ENCODE measurements at places on chromosomes 5 and 9. TPM values are rescaled to one million over a fixed set of nuclear protein-coding genes. Genes with fewer than 3 reads are reported as not detected.

DNA sequence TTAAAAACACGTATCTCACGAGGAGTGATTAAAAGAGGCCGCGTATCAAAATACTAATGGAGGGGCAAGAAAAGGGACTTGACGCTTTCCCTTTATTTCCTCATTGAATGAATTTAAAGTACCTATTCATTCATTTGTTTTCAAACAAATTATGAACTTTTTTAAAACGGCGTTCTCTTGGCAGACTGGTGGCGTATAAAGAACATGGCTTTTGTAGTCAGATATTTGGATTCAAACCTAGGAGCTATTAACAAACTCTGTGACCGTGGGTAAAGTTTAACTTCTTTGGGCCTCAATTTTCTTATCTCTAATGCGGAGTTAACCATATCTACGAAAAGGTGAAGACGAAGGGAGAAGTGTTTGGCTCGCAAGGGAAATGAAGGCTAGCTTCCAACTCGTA, 876 bp downstream of the CAAP1 start:
- no peak for DNase-seq

Gene CCL21
- total RNA-seq, result 18.7 TPM

Gene CMYA5
- 0.55 TPM for total RNA-seq

GRCh38 chr9:3699883-3700282, 174.1 kb upstream of the RFX3 start:
- DNase-seq, result no peak

Gene CAMK4
- 2.0 TPM for total RNA-seq

DNA sequence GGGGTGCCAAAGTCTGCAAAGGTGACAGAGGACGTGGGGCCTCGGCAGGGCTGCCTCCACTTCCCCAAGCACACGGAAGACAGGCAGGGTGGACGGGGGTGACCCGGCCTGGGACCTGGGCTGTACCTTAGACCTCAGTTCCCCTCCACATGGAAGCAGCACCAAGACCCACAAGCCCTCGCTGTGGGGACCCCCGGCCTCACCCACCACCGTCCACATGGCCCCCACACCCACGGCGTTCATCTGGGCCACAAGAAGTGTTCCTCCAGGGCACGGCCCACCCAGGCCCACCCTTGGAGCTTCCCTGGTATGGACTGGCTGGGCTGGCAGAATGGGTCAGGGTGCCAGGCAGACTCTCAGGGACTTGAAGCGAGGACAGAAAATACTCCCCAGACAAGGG, 45.8 kb upstream of the NKD2 start:
- no peak for DNase-seq

DNA sequence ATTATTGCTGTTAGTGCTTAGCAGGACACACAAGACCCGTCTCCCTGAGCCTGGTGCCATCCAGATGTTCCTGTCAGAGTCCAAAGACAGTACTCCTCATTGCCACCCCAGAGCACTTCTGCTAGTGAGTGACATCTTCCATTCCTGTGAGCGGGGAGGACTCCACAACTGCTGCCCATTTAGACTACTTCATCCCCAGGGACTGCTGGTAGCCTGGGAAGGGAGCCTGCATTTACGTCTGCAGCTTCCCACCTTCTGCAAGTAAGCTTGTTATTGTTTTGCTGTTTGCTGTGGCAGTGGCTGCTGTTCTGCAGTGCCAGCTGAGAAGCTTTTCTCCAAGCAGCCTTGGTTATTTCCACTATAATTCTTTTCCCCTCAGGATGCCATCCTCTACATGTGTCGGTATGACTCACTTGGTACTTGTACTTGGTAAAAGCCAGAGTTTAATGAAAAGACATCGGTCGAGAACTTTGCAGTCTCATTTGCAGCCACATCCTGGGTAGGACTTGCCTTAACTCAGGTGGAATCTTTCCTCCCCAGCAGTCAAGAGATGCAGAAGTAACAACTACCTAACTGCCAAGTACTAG, 10.6 kb upstream of the MAP1B start:
- no peak for DNase-seq

GRCh38 chr9:123081824-123082223, 48.4 kb downstream of the GPR21 start:
- peak; percentile 37 for DNase-seq

Gene WDR38
- not detected for total RNA-seq

- peak; percentile 75 for DNase-seq
Observed at GRCh38 chr5:78771260-78772205, 123.0 kb upstream of the LHFPL2 start.

Gene F2RL2
- total RNA-seq, result 0.17 TPM

GRCh38 chr9:6199596-6199995, 16.0 kb upstream of the IL33 start:
- DNase-seq, result no peak

Gene POU5F2
- 2.3 TPM for total RNA-seq

Gene IRX2
- total RNA-seq, result 0.51 TPM

DNA sequence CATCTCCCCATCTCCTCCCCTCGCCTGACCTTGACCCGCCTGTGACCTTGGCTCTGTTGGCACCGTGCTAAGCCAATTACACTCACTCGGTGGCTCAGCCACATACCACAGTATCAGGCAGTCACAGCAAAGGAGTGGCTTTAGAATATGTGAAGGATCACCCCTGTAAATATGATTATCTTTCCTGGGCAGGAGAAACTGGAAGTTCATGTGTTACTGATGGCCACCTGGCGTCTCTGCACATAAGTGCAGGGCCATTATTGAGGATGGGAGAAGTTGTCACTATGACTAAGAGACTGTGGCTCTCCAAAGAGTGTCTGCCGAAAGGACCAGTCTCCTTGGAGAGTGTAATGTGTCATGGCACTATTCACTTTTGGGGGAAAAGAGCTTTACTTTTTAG, 116.9 kb upstream of the S1PR3 start:
- DNase-seq, result no peak

Gene PCDHB10
- 0.35 TPM for total RNA-seq

DNA sequence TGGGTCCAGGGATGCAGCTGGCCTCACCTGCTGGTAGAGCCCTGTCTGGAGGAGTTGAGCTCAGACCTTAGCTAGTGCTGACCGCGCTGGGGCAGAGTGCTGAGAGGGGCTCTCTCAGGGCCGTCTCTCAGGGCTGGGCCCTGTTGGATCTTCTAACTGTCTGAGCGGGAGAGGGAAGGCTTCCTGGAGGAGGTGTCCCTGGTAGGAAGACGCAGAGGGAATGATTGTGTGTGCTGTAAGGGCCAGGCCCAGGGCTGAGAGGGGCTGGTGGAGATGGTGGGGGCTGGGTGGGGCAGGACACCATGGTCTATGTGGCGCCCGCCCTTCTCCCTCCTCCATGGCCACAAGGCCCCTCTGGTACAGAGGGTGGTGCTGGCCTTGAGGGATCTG, 55.0 kb downstream of the RXRA start:
- no peak for DNase-seq

Gene IFNA13
- total RNA-seq, result not detected

Gene GFPT2
- 1.3 TPM for total RNA-seq

DNA sequence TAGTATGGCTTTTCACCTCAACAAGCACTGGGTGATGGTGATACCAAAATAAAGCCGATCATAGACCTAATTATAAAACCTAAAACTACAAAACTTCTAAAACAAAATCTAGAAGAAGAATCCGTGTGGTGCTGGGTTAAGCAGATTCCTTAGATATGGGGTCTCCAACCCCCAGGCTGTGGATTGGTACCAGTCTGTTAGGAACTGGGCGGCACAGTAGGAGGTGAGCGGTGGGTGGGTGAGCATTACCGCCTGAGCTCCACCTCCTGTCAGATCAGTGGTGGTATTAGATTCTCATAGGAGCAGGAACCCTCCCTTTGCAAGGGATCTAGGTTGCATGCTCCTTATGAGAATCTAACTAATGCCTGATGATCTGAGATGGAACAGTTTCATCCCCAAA, 33.2 kb downstream of the MRPS27 start:
- no peak for DNase-seq

Gene ROPN1L
- not detected for total RNA-seq

DNA sequence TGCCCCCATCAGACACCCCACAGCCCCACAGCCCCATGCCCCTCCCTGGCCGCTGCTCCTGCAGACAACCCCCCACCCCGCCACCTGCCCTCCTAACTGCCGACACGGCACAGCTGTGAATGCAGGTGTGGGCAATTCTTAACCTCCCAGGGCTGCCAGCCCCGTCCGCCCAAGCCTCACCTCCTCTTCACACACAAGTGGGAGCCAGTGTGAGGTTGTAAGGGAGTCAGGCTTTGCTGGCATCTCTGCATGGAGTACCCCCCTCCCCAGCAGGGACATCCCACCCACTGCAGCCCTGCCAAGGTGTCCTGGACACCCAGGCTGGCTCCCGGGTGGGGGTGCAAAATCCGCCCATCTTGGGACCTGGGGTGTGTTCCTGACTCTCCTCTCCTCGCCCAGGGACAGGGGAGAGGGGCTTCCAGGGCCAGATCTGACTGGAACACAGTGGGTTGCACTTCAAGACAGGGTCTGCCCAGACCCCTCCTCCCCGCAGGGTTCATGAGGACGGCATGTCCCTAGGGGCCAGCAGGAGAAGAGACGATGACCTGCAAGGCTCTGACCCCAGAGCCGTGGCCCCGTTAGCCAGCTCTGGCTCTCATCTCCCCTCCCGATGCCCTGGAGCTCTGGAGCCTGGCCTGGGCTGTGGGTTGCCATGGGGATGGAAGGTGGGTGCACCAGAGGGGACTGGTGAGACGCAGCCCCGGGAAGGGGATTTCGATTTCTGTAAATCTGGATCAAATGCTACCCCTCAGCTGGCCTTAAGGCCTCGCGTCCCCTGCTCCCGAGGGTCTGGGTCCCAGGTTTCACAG, 34.4 kb downstream of the SARDH start:
- peak; percentile 20 for DNase-seq

- no peak for DNase-seq
Observed at GRCh38 chr5:138489683-138490061, 24.4 kb downstream of the EGR1 start.

Gene ADGRD2
- not detected for total RNA-seq

- DNase-seq, result no peak
Observed at GRCh38 chr5:3191585-3191984, 404.0 kb upstream of the IRX1 start.

- no peak for DNase-seq
Observed at GRCh38 chr5:102998224-102998623, 121.7 kb downstream of the GIN1 start.

Gene CARTPT
- total RNA-seq, result 14.0 TPM

GRCh38 chr5:128350705-128351104, 187.3 kb downstream of the FBN2 start:
- DNase-seq, result no peak

GRCh38 chr9:90839183-90839728, 37.6 kb downstream of the SYK start:
- no peak for DNase-seq

GRCh38 chr9:87109851-87110250, 162.5 kb upstream of the GAS1 start:
- no peak for DNase-seq

GRCh38 chr5:38483805-38484398, 72.5 kb downstream of the LIFR start:
- DNase-seq, result no peak

Gene ROR2
- 56.0 TPM for total RNA-seq

DNA sequence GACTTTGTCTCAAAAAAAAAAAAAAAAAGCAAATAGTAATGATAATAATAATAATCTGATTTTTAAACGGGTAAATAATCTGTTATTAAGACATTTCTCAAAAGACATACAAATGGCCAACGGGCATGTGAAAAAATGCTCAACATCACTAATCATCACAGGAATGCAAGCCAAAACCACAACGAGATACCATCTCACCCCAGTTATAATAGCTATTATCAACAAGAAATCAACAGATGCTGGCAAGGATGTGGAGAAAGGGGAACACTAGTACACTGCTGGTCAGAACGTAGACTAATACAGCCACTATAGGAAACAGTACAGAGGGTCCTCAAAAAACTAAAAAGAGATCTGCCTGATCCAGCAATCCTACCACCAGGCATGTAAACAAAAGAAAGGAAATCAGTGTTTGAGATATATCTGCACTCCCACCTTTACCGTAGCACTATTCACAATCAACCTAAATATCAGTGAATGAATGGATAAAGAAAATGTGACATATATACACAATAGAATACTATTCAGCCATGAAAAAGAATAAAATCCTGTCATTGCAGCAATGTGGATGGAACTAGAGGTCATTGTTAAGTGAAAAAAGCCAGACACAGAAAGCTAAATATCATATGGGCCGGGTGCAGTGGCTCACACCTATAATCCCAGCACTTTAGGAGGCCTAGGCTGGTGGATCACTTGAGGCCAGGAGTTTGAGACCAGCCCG, 24.9 kb downstream of the VAV2 start:
- no peak for DNase-seq

Gene RLN1
- 0.41 TPM for total RNA-seq

GRCh38 chr9:127783111-127784008, 2.5 kb upstream of the CDK9 start:
- peak; percentile 60 for DNase-seq

DNA sequence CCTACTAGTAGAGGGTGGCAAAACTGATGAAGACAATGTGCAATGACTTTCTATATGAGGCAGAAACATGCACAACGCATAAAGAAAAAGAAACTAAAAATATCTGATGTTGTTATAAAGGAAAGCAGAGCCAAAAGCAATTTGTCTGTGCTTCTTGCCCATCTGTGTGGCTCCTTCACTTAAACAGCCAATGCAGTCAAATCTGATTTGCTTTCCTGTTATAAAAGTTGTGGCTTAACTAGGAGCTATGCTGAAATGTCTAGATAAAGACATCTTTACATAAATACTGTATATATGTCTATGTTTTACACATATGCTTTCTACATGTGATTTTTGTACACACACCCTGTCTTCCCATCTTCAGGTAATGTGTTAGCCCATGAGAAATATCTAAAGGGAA, 508.2 kb downstream of the CETN3 start:
- no peak for DNase-seq

DNA sequence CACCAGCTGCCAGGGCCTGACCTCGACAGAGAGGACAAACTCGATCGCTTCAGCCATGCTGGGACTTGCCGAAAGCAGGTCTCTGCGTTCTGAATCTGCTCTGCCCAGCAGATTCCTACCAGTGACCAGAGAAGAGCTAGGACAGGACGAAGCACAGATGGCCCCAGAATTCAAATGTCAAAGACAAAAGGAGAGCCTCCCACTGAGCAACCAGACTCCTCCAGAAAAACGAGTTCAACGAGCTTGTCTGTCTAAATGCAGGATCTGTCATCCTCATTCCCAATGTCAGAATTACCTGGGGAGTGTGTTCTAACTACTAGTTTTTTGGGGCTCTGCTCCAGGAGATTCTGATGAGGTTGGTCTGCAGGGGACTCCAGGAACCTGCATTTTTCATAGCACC, 13.4 kb downstream of the AK8 start:
- DNase-seq, result no peak

- no peak for DNase-seq
Observed at GRCh38 chr9:104780796-104781395, 17.0 kb downstream of the NIPSNAP3B start.

DNA sequence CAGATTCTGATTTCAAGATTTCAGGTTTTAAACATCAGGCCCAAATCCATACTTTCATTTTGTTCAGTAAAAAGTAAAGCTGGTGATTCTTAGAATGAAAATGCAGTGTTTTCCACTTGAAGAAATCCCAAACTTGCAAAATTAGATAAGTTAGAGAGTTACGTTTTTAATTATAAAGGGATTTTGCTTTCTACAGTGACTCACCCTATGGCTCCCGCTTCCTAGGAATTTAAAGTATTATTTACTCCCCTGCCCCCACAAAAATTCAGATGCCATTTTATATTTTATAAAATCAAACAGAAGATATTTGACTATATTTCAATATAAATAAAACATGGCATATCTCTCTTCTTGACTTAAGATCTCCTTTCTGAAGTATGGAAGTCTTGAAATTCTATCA, 402.9 kb downstream of the ZSWIM6 start:
- no peak for DNase-seq

GRCh38 chr5:127418974-127419682, 98.3 kb upstream of the PRRC1 start:
- DNase-seq, result no peak

Gene CCDC69
- total RNA-seq, result 190 TPM

Gene LCN9
- total RNA-seq, result not detected

Data from mucosa of descending colon (tissue), 3 donors.